ENCODE measurements at places on chromosomes 7 and 10. TPM values are rescaled to one million over a fixed set of nuclear protein-coding genes. Genes with fewer than 3 reads are reported as not detected.
A peak's percentile ranks its signal among the peaks of the same experiment; 100 is the strongest.

DNA sequence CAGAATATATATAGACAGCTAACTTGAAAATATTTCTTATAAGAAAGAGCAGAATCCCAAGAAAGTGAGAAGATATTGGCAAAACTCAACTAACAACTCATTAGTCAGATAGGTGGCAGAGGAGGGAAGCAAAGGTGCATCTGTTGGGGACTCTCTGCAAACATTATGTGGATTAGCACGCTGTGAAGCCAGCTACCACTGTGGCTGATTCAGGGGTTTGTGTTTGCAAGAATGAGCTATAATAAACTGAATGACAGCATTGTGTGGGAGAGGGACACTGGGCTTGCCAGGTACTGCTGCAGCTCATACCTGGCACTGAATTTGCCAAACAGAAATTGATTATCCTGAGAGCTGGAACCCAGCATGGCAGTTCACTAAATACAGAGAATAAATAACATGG is 170.3 kb upstream of the MINDY3 start:
- DNase-seq, result no peak

- DNase-seq, result no peak
Measured at GRCh38 chr10:124078714-124079113, 14.7 kb downstream of the CHST15 start.

GRCh38 chr7:155324012-155324917 is 26.6 kb downstream of the INSIG1 start:
- DNase-seq, result no peak

GRCh38 chr7:34364130-34364529 is 293.9 kb upstream of the NPSR1 start:
- no peak for DNase-seq

- DNase-seq, result no peak
Measured at GRCh38 chr10:115827231-115828009, 445.6 kb downstream of the GFRA1 start.

DNA sequence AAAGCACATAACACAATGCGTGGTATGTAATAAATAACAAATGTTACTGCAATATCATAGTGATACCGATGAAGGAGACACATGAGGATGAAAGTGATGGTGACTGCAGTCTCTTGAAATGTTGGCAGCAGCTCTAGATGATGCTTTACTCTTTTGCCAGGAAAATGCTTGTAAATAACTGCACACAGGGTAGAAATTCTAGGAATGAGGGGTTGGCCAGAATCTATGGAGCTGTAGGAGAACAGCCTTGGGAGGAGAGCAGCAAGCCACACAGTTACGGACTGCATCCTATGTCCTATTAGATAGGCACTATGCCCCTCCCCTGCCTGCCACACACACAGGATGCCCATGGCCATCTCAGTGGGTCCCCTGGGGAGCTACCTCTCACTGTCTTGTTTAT is 97.6 kb upstream of the GSDME start:
- DNase-seq, result no peak

GRCh38 chr7:148192491-148192890 is 398.1 kb upstream of the C7orf33 start:
- DNase-seq, result no peak

- no peak for DNase-seq
Measured at GRCh38 chr10:34612938-34613337, 202.2 kb downstream of the PARD3 start.

- peak; percentile 93 for DNase-seq
Measured at GRCh38 chr10:69861251-69862240, 59.8 kb downstream of the COL13A1 start.

DNA sequence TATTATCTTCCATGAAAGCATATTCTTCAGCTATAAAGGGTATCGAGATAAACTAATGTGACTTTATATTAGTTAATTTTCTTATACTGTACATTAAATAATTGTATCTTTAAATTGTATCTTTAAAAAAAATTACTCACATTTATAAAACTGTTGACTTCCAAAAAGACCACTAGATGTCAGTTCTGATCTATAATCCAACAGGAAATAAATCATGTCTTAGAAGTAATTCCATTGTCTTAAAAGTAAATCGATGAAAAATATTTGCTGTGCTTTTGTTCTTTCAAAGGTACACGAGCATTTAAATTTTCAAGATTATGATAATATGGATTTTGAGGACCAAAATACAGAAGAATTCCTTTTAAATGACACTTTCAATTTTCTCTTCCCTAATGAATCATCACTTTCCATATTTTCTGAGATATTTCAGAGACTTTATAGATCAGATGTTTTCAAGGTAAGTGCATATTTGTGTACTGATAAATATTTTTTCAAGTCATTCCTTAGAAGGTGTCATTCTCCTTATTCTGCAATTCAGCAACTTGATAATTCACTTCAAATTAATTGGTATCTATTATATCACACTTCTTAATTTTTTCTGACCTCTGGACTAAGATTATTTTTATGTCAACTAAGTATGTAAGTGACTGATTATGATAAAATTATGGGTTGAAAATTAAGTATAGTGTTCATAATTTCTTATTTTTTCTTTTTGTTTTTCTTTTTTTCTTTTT is 138.5 kb downstream of the CPED1 start:
- DNase-seq, result peak; percentile 35

DNA sequence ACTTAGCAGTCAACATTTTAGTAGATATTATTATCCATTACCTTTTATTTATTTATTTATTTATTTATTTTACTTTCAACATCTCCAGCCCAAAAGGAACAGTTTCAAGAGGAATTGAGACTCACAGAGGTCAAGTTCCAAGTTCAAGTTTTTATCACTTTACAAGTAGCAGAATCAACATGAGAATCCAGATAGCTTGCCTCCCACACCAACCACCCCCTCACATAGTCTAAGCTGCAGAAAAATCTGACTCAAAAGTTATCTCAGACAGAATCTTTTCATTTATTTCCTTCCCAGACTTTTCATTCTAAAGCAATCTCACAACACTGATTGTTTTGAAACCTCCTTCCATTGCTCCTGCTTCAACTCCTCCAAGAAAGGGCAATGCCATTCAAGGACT is 129.6 kb downstream of the GRM3 start:
- no peak for DNase-seq

GRCh38 chr7:100464210-100464660 is at the start of gene SPACDR:
Gene SPACDR (minus strand): TSS chr7:100464260. CDS start chr7:100464025, 235 bp downstream.
- no peak for DNase-seq

GRCh38 chr7:121621937-121622336 is 225.8 kb upstream of the FAM3C start:
- DNase-seq, result no peak

DNA sequence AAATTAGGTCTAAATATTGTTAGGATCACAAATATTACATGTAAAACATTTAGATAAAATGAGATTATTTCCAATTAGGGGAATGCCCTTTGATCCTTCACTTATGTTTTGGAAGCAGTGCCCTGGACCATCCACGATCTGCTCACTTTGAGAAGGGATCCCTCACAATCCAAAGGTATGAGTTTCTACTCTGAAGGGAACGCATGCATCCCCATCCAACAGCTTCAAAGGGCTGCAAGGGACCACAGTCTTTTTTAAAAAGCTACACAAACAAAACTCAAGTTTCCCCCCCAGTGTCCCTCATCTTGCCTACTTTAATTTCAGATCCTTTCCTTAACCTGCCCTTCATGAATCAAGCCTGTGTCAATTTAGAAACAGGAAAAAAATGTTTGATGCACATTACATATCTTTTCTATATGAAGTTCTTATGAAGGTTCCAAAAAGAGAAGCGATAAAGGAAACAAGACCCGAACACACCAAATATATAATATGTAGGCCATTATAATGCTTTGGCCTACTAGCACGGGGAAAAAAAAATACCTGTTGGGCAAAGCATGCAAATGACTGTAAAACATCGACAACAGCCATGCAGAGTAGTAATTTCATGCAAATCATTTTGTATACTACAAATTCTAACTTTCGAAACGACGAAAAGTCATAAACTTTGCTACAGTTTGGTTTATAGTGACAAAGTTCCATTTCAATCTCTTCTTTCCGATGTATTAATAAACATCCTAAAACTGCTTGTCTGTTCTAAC is 2.0 kb downstream of the EIF3A start:
- no peak for DNase-seq

GRCh38 chr7:2519119-2519930 is at the start of gene LFNG:
Gene LFNG (plus strand): TSS chr7:2519774. CDS start chr7:2519862, 88 bp downstream.
- peak; percentile 59 for DNase-seq

GRCh38 chr10:102397222-102398171 is 2.0 kb downstream of the NFKB2 start:
- no peak for DNase-seq

DNA sequence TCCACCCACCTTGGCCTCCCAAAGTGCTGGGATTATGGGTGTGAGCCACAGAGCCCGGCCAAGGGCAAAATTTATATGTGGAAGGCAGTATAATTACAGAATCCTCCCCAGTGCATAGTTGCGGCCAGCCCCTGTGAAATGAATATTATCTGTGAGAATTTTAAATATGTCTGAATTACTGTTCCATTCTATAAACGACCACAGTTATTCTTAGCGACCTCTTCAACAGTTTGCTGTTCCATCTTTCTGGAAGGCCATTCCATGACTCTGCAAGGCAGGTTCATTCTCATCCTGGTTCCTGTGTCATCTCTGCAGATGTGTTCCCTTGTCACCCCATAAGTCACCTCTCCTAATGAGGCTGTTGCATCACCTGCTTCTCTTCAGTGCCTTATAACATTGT is 90.7 kb downstream of the CCDC3 start:
- DNase-seq, result no peak

- no peak for DNase-seq
Measured at GRCh38 chr7:151672716-151673115, 153.0 kb upstream of the RHEB start.

DNA sequence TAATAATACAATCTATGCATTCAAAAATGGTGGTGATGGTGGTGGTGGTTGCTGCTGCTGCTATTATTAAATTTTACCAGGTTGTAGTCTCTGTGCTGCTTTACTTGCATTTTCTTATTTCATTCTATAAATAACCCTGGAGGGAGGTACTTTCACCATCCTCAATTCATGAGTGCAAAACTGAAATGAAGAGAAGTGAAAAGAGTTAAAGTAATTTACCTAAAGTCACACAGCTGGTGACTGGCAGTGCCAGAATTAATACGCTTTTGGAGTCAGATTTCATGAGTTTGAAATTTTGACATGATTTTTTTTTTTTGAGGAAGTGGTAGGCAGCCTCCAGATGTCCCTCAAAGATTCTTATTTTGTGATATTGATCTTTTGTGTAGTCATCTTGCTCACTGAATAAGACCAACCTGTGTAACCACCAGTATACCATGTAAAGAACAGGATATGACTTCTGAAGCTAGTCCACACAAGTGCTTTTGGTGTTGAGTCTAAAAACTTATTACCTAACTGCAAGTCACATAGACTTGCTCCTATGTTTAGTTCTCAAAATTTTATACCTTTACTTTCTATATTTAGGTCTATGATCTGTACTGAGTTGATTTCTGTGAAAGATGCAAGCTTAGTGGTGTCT is 218.8 kb downstream of the ZWINT start:
- DNase-seq, result no peak

GRCh38 chr7:79130715-79131114 is 322.8 kb downstream of the MAGI2 start:
- no peak for DNase-seq

GRCh38 chr10:108911814-108912541 is 1011.3 kb downstream of the XPNPEP1 start:
- peak; percentile 29 for DNase-seq

DNA sequence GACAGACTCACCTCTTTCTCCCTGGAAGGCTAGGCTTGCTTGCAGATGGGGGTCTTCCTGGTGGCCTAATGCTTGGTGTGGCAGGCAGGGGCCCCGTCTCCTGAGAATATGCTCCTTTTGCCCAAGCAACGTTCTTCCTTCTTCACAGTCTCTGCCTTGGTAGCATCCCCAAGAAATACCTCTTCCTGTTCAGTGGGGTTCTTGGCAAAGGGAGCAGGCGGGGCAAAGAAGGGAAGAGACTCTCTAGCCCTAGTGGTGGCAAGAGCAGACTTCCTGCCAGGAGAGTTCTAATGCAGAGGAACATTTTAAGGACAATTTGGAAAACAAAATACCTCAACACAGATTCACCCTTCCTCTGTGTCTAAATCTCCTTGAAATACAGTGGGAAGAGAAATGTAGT is at the start of gene CLEC5A:
CLEC5A (minus strand) TSS at position 179 of the 400 bp plus-strand sequence. CDS start 682 bp downstream, outside the sequence.
- DNase-seq, result no peak

DNA sequence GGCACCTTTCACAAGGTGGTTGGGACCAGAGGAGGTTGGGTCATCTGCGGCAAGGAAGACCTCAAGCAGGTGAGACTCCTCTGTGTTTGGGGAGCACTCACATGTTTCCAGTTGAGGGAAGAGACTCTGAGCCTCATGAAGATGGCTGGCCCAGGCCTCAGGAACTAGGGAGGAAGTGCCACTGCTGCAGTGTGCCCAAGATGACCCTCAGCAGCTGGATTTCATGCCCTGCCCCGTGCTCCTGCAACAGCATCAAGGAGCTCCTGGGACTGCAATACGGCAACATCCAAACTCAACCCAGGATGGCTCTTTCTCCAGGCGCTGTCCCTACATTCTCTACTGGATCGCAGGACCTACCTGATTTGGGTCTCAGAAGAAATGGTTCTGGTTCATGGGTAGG is 73.8 kb downstream of the GOLGA7B start:
- DNase-seq, result no peak

- DNase-seq, result no peak
Measured at GRCh38 chr10:122419016-122419415, 35.4 kb upstream of the ARMS2 start.

DNA sequence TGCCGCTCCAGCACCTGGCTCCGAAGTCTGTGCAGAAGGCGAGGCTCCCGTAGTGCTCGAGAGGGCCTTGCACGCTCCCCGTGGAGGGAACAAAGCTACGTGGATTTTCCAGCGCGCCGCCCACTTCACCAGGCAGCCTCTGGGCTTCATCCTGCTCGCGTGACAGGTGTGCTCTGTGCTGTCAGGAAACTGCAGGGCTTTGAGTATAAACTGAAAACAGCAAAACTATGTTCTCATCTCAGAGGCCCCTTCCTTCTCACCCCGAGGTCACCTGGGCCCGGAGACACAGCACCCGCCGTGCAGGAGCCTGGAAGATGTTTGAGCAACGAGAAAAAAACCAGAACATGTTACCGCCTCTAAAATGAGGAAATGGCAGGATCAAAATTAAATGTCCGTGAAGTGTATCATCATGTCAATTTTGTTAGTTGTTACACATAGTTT is 17.6 kb upstream of the GPR146 start:
- DNase-seq, result no peak

DNA sequence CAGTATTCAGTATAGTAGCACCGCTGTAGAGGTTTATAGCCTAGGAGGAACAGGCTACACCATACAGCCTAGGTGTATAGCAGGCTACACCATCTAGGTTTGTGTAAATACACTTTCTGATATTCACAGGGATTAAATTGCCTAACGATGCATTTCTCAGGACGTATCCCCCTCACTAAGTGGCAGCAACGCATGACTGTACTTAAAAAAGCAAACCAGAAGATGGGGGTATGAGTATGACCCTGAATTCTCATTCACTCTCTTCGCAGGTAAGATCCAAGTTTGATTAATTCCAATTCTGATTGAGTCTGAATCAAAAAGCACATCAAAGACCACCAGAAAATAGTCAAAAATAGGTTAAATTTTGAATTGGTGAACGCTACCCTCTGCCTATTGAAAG is 972 bp downstream of the ORC5 start:
- DNase-seq, result no peak

Gene GSTO2
- total RNA-seq, result 29.2 TPM

Gene KIN
- total RNA-seq, result 2.9 TPM

Gene GHRHR
- total RNA-seq, result not detected

Gene GCK
- total RNA-seq, result 0.53 TPM

Gene PNLIPRP2
- total RNA-seq, result not detected

Gene MOGAT3
- not detected for total RNA-seq

Gene POU6F2
- 0.13 TPM for total RNA-seq

Gene KLF6
- total RNA-seq, result 49.7 TPM

Gene ABCB4
- total RNA-seq, result not detected

Gene PRR15
- 2.1 TPM for total RNA-seq

Gene COL17A1
- 626 TPM for total RNA-seq

Measured in bronchial epithelial cell (primary cell).